CD4-positive, alpha-beta T cell treated with Interleukin-17A for 1 hour (primary cell): ENCODE measurements at places on chromosomes 7 and 10.

GRCh38 chr10:102643336-102644065 is 778 bp upstream of the TRIM8 start:
- peak; percentile 55 for DNase-seq

- DNase-seq: no peak
Measured at GRCh38 chr7:98375664-98376063, 25.2 kb downstream of the BAIAP2L1 start.

DNA sequence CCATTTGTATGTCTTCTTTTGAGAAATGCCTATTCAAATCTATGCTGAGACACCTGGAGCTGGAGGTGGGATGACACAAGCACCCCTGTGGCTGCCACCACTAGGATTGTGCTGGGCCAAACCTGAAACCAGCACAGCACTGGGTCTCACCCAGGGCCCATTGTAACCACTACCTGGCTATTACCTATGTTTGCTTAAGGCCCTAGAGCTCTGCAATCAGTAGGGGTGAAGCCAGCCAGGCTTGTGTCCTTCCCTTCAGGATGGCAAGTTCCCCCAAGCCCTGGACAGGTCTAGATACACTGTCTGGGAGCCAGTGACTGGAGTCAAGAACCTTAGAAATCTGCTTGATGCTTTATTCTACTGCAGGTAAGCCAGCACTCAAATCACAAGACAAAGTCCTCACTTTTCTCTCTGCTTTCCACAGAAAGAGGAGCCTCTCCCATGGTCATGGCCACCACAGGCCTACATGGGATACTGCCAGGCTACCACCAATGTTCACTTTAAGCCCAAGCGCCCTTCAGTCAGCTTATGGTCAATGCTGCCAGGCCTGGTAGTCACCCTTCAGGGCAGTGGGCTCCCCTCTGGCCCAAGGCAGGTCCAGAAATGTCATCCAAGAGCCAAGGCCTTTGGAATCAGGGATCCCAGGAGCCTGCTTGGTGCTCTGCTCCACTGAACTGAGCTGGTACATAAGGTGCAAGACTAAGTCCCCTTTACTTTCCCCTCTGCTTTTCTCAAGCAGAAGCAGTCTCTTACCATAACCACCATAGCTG is 105.3 kb downstream of the BMS1 start:
- DNase-seq: no peak

GRCh38 chr7:47441796-47442604 is 139.9 kb downstream of the TNS3 start:
- no peak for DNase-seq

DNA sequence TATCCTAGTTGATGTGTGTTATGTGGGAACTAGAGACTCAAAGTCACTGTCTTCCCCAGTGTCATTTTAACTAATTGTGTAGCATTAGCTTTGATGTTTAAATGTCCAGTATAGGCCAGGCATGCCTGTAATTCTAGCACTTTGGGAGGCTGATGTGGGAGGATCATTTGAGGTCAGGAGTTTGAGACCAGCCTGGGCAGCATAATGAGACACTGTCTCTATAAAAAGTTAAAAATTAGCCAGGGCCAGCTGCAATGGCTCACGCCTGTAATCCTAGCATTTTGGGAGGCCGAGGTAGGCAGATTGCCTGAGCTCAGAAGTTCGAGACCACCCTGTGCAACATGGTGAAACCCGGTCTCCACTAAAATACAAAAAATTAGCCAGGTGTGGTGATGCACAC is 24.4 kb downstream of the DDX50 start:
- DNase-seq: no peak

- DNase-seq: no peak
Measured at GRCh38 chr10:86388119-86388704, 21.6 kb upstream of the GRID1 start.

GRCh38 chr7:44624318-44624717 is 17.9 kb downstream of the OGDH start:
- DNase-seq: peak; percentile 49

- DNase-seq: peak; percentile 4
Measured at GRCh38 chr10:91856637-91857036, 52.6 kb downstream of the FGFBP3 start.

DNA sequence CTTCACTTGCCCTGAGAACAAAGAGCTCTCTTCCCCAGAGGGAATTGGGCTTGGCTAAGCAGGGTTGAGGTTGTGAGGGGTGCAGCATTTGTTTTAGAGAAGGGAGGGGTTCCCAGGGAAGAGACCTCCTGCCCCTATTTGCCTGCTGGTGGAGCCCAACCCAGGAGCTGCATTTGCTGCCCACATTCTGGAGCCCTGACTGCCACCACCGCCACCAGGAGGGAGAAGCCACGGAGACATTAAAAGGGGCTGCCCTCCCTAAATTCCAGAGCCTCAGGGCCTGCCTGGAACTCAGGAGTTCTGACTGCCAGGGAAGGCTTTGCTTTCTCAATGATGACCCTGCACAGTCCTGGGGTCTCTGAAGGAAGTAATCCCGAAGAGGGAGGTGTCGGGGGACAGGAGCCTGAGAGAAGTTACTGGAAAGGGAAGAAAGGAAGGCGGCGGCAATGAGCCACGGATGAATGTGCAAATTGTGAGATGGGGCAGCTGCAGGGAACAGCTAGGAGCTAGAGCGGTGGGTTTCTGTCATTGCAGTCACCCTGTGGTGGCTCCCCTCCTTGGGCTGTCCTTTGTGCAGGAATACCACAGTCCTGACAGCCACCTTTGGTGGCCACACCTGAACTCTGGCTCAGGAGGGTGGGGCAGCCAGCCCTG is 51.3 kb downstream of the NEURL1 start:
- no peak for DNase-seq

- no peak for DNase-seq
Measured at GRCh38 chr10:77027576-77027975, 610.0 kb downstream of the KCNMA1 start.

DNA sequence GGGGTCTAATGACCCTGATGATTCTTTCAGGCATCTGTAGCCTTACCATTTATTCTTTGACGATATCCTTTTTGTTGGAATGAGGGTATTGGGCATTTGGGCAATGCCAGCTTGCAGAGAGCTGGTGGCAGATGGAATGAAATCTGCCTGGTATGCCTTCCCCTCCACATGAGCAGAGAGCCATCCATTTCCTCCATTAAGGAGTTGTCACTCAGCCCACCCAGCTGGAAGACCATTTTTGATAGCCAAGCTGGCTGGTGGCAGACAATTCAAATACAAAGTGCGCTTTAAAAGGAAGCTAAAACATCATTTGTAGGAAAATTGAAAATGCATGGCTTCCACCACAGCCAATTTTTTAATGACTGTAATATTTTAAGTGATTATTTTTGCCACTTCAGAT is 240.1 kb upstream of the SLC26A5 start:
- DNase-seq: no peak

DNA sequence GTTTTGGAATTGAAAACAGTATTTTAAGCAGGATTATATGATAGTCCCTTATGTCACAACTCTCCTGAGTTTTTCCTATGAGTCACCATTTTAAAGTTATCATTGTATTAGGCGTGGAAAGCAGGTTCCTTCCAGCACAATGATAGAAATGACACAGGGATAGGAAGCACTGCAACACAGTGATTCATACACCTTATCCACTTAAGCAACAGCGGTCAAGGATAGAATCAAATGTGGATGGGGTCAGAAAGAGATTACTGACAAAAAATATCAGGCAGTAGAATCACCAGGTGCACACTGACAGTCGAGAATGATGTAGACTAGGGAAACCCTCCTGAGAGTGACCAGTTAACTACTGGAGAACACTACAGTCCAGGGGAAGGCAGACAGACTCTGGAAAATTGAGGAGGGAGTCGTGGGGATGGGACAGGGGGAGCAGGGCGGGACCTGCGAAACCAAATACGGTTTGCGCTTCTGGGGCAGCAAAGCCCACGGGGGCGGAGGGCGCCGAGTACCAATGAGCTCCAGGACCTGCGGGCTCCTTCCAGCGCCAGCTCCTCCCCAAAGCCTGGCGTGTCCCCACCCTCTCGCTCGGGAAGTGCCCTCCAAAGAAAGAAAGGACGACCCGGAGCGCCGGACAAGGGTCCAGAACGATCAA is 479 bp downstream of the PNPLA8 start:
- no peak for DNase-seq

DNA sequence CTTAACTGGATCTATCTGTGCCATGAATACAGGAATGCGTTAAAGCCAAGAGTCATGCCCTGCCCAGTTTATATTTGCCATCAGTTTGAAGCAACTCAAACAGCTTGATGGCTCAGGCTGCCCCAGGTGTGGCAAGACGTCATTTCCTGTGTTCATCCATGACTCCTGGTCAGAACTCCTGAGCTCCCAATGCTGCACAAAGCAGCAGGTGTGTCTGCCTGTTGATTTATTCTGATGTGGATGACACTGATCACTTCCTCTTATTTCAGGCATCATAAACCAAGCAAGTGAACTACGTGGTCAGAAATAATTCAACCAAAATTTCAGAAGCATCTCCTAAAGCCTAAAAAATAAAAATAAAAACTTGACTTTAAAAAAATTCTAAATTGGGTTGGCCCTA is 68.5 kb downstream of the EZH2 start:
- DNase-seq: no peak

GRCh38 chr10:73262105-73262730 is 9.8 kb upstream of the MRPS16 start:
- DNase-seq: no peak

GRCh38 chr7:131836733-131837132 is 280.3 kb upstream of the PODXL start:
- no peak for DNase-seq

- no peak for DNase-seq
Measured at GRCh38 chr10:105990529-105990928, 1174.0 kb downstream of the SORCS1 start.

DNA sequence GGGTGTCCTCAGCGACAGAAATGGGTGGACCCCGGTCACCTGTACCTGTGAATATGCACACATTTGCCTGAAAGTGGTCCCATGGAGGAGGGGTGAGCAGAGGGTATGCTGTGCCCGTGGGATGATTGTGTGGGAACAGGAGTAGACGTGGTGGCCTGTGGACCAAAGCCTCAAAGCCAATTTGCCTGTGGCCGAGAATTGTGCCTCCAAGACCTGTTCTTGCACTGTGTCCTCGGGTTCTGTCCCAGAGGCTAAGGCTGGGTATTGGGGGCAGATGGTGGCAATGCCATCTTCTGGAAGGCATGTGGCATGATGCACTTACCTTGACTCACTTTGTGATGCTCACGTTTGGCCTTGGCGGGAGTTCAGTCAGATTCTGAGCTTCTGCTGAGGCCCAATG is 351.0 kb downstream of the TCERG1L start:
- no peak for DNase-seq

DNA sequence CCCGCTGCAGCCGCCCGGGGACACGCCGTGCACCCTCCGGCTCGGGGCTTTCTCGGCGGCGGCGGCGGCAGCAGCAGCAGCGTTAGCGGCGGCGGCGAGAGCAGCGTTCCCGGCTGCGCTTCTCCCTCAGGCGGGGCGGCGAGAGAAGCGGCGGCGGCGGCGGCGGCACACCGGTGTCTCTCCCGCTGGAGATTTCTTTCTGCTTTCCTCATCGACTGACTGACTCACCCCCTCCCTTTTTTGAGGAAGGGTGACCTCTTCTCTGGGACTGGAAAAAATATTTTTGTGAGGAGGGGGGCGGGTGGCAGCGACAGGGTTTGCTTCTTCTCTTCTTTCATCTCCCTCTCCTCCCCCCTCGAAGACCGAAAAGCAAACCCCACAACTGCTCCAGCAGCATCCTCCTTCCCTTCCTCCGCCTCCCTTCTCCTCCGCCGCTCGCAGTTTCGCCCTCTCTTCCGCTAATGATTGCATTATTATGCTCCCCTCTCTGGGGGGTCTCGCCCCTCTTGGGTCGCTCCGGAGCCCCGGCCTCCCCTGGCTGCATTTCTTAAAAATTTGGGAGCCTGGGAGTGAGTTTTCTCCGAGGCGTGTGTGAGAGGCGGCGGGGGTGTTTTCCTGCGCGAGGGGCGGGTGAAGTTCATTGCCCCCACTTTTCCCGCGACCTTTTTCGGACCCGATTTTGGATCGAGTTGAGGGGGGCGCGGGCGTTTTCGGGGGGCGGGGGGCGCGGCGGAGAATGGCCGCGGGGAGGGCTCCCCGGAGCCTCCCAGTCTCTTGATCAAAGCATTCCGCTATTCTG is 411 bp downstream of the AUTS2 start:
- no peak for DNase-seq

DNA sequence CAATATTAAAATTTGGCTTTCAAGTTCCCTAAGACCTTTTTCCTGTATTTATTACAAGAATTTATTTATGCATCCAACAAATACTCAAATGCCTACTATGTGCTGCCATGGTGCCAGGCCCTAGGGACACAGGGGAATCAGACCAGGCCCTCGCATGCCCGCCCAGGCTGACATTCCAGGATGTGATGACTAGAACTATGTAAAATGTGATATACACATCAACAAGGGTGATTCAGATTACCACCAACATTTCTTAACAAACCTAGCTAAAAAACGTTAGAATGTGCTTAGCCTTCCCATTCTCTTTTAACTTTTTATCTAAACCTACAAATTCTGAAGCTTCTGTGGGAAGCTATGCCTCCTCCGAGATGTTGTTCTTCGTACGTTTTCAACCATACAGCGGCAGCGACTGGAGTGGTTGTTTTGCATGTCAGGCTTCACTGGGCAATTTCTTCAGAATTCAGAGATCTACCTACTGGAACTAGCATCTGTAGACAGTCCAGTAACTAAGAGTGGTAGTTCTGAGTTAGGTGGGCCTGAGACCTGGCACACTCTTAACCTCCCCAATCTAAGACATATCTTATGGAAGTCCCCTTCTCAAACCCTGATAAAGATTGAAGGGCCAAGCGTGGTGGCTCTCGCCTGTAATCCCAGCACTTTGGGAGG is 22.1 kb downstream of the GNA12 start:
- DNase-seq: no peak

GRCh38 chr7:95687759-95688343 is 84.5 kb upstream of the DYNC1I1 start:
- no peak for DNase-seq

DNA sequence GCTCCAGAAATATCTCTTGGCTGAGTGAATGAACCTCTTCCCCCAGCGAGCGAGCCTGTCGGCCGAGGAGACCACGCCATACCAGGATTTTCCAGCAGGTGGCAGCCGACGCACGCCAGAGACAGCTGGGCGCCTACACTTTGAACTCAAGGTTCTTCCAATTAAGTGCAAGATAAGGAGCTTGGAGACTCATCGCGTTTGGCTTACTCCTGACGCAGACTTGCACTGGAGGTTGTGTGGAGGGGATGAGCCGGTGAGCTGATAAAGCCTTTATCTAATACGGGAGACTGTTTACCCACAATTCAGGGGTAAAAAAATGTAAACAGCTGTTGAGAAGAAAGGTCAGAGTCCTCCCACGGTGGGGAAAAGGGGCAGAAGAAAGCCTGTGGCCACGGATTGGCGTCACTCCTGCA is 45.9 kb upstream of the EMX2 start:
- peak; percentile 62 for DNase-seq
